Activated CD8-positive, alpha-beta memory T cell treated with anti-CD3 and anti-CD28 coated beads, Interleukin-2, amount 50 U/mL, for 48 hours (primary cell): ENCODE measurements at places on chromosomes 13 and 19.

DNA sequence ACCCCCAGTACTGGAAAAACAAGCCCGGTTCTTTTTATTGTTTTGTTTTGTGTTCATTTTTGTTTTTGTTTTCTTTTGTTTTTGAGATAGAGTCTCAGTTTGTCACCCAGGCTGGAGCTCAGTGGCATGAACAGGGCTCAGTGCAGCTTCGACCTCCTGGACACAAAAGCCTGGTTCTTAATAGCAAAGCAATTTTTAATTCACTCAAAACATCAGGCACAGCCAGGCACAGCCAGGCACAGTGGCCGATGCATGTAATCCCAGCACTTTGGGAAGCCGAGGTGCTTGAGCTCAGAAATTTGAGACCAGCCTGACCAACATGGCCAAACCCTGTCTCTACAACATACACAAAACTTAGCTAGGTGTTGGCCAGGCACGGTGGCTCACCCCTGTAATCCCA is 30.7 kb downstream of the INSR start:
- DNase-seq: no peak

GRCh38 chr19:47109541-47110375 is 3.8 kb downstream of the ZC3H4 start:
- peak; percentile 78 for DNase-seq

DNA sequence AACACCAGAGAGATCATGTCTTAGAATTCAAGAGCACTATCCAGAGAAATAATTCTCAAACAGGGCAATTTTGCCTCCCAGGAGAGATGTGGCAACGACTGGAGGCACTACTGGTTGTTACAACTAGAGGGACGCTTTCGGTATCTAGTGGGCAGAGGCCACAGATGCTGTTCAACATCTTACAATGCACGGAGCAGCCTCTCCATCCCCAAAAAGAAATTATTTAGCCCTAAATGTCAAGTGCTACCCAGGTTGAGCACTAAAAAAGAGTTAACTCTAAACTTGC is 78.6 kb downstream of the ABCC4 start:
- no peak for DNase-seq

DNA sequence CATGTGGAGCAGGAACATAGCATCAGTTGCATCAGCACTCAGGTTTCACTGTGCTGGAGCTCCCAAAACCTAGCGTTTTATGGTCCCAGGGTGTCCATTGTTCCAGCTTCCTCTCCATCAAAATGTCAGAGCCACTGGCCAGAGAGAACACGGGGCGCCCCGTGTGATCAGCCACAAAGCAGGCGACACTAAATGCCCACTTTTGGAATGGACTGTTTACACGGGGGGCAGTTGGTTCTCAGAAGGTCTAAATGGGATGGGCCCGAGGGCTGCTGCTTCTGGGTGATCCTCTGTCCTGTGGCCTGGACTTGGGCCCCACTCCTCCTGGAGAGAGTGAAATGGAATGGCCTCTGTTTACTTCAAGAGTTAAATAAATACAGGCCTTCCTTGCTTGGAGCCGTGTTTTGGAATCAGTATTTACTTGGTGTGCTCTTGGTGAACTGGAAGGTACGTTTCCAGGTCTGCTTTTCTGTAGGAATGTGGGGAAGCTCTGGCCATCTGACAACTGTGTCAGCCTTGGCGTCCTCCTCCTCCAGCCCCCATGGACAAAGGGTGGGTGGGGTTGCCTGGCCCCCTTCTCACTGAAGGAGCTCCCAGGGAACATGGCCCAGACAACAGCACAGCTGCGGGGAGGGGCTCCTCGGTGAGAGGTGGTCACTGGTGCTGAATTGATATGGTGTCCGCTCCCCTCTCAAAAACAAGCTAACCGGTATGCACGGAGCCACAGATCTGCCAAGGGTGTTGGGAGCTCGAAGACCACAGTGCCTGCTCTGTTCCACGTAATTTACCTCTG is 16.1 kb upstream of the MCF2L start:
- no peak for DNase-seq

GRCh38 chr19:6103217-6103644 is 7.1 kb downstream of the RFX2 start:
- no peak for DNase-seq

DNA sequence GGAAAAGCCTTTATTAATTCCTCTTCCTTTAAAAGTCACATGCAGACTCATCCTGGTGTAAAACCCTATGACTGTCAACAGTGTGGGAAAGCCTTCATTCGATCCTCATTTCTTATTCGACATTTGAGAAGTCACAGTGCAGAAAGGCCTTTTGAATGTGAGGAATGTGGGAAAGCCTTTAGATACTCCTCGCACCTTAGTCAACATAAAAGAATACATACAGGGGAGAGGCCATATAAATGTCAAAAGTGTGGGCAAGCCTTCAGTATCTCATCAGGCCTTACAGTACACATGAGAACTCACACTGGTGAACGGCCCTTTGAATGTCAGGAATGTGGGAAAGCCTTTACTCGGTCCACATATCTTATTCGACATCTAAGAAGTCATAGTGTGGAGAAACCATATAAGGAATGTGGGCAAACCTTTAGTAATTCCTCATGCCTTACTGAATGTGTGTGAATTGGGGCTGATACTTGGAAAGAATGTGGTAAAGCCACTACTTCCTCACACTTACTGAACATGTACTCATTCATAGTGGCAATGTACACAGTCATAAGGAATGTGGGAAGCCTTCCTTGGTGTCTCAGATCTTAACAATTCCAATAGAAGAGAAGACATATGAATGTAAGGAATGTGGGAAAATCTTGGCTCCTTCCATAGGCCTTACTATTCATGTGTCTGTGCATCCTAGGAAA is 18.8 kb downstream of the ZNF559 start:
- DNase-seq: no peak

DNA sequence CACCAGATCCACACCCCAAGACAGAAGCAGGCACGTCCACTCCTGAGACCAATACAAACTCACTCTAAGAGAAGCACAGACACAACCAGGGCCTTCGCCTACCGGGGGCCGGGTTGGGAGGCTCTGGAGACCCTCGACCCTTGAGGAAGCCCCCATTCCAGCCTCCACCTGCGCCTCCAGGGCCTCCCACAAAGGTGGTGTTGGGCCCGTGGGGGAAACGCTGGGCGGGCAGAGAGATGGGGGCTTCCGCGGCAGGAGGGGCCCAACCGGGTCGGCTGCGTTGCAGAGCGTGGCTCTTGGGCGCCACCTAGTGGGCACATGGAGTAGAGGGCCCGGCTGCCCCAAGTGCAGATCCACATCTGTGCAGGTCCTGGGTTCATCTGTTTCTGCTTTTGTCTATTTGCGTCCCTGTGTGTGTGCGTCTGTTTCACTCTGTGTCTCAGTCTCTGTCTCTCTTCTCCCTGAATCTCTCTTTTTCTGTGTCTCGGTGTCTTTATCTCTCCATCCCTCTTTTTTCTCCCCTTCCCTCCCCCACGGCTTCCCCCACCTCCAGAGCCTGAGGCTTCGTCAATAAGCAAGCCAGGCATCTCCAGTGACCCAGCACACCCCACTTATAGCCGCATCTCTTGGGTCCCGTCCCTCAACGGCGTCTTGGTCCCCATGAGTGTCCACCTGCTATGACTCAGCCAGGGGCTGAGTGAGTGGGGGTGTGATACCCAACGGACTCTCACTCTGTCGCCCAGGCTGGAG is 10.5 kb upstream of the TINCR start:
- peak; percentile 92 for DNase-seq

GRCh38 chr13:51919531-51919930 is 57.8 kb downstream of the CCDC70 start:
- DNase-seq: peak; percentile 29

GRCh38 chr13:71632721-71633120 is 234.3 kb downstream of the DACH1 start:
- DNase-seq: no peak

DNA sequence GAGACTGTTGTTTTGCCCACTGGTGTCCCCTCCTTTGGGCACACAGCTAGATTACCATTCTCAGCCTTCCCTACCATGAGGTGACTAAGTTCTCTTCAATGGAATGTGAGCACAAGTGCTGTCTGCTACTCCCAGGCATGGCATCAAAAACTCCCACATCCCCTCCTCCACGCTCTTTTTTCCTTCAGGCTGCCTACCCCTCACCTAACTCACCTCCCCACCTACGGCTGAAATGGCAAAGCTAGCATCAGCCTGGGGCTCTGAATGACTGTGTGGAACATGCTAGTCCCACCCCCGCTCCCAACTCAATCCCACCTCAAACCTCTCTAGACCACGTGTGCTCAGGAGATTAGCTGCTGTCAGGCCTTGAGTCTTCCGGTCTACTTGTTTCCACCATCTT is 512.2 kb downstream of the DIAPH3 start:
- DNase-seq: no peak

- no peak for DNase-seq
Observed at GRCh38 chr13:73715911-73716510, 418.2 kb downstream of the KLF12 start.

GRCh38 chr19:12676384-12676792 is 5.3 kb downstream of the DHPS start:
- peak; percentile 96 for DNase-seq

GRCh38 chr19:20307127-20307526 is 140.1 kb downstream of the ZNF486 start:
- DNase-seq: no peak

- no peak for DNase-seq
Observed at GRCh38 chr13:33402975-33403374, 117.4 kb upstream of the STARD13 start.

DNA sequence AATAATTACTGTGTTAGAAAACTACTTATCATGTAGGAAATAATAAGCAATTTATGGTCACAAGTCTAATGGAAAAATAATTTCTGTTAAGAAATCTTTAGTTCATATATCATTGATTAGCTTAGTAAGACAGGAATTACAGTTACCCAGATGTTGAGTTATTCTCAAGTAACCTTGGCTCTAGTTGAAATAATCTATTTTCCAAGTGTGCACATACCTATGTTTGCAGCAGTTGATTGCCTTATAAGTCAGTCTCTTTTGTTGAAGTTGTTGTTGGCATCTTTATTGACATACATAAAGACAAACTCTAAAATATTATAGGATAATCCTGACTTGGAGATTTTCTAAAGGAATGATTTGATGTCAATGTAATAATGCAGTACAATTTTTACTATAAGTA is 511.4 kb upstream of the KLF12 start:
- no peak for DNase-seq

DNA sequence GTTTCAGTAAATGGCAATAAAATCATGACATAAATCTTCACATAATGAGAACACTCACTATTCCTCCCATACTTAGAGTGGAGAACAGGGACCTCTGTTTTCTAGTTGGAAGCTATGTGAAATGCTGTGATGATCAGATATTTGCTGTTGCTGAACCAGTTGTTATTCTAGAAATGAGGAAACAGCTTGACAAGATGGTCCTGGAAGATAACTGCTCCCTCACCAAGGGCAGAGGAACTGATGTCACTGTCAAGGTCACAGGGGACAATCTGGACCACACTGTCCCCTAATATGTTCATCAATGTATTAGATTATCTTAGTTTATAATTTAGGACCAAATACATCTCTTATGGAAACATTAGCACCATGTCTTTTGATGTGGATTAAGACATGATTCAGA is 1173.3 kb downstream of the PCDH17 start:
- DNase-seq: no peak

DNA sequence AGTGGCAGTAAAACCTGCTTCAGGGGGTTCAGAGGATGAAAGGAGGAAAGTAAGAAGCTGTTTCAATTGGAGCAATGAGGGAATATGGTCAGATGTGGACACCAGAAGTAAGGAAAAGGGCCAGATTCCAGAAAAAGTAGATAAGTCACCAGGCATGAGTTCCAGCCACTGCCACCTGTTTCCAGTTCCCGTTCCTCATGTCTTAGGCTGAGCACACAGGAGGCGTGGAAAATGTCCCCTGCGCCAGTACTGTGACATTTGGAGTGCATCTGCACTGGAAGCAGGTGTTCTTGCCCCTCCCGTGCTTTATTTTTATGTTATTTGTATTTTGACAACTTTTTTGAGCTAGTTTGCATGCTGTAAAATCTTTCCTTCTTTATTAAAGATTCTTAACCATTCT is 25.3 kb downstream of the LMO7 start:
- no peak for DNase-seq

DNA sequence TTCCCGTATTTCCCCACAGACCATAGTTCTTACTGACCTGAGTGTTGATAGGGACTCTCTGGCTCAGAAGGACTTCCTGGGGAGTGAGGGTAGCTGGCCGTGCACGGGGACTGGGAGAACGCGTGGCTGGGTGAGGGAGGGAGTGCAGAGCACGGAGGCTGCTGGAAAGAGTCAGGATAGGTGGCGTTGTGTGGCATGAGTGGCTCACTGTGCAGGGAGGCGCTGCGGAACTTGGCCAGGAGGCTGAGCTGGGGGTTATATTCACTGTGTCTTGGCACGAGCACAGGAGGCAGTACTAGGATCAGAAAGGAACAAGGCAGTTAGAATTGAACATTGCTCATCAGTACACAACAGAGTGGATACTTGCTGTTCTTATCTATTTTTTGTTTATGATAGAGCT is 47.4 kb downstream of the SMAD9 start:
- DNase-seq: no peak

- no peak for DNase-seq
Observed at GRCh38 chr13:64446372-64446771, 2783.8 kb downstream of the PCDH9 start.

GRCh38 chr19:35498984-35499527 is 8.8 kb upstream of the KRTDAP start:
- no peak for DNase-seq

GRCh38 chr19:38543807-38544568 is 73.8 kb downstream of the MAP4K1 start:
- no peak for DNase-seq

- DNase-seq: no peak
Observed at GRCh38 chr19:47723581-47723940, 10.3 kb downstream of the EHD2 start.

- no peak for DNase-seq
Observed at GRCh38 chr13:36131931-36132297, 732 bp upstream of the DCLK1 start.

DNA sequence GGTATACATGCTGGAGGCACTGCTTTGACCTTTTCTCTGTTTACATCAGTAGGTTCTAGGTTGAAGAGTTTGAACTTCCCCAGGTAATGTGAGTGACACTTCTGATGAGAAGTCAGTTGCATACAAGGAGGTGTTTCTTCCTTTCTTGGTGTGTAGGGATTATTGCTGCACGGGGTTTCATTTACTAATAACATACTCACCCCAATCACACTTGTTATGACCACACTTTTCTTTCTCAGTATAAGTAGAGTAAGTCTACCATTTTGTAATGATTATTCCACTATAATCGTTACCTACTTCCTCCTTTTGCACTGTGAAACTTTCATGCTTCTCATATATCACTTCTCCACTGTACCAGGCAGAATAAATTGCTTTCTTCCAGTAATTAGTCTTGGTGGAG is 138.0 kb downstream of the TNFSF13B start:
- no peak for DNase-seq

- no peak for DNase-seq
Observed at GRCh38 chr19:37931881-37932655, 25.1 kb downstream of the SIPA1L3 start.
